ENCODE measurements at places on chromosomes 11 and 22.

GRCh38 chr11:12110201-12110713, at the start of gene MICAL2:
TSS of gene MICAL2 (plus strand) at chr11:12110590. CDS start at chr11:12162156, 51,566 bp downstream.
- peak; percentile 91 for DNase-seq

DNA sequence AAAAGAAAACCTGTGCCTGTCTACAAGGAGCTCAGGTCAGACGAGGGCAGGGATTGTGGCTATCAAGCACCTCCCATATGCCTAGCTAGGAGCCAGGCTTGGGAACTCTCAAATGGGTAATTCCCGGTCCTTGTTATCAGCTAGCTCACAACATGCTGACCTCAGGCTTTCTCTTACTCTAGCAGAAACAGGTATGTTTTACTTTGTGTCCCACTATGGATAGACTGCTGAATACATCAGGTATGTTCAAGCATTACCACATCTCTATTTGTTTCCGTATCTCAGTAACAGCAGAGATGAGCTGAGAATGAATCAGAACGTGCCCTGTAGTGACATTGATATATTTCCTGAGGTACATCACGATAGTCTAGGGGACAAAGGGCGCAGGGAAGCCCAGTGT, 29.4 kb downstream of the SHISA8 start:
- DNase-seq: no peak

DNA sequence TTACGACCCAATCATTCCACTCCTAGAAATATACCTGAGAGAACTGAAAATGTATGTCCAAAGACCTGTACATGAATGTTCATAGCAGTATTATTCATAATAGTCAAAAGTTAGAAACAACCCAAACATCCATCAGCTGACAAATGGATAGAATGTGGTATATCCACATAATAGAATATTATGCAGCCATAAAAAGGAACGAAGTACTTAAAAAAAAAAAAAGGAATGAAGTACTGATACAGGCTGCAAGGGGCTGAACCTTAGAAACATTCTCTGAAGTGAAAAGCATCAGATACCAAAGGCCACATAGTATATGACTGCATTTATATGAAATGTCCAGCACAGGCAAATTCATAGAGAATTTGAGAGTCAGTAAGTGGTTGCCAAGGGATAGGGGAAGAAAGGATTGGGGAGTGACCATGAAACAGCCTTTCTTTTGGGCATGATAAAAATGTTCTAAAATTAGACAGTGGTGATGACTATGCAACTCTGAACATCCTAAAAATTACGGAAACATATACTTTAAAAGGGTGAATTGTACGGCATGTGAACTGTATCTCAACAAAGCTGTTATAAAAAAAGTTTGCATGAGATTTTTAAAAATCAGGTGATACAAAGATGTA, 1.8 kb downstream of the TPST2 start:
- no peak for DNase-seq

DNA sequence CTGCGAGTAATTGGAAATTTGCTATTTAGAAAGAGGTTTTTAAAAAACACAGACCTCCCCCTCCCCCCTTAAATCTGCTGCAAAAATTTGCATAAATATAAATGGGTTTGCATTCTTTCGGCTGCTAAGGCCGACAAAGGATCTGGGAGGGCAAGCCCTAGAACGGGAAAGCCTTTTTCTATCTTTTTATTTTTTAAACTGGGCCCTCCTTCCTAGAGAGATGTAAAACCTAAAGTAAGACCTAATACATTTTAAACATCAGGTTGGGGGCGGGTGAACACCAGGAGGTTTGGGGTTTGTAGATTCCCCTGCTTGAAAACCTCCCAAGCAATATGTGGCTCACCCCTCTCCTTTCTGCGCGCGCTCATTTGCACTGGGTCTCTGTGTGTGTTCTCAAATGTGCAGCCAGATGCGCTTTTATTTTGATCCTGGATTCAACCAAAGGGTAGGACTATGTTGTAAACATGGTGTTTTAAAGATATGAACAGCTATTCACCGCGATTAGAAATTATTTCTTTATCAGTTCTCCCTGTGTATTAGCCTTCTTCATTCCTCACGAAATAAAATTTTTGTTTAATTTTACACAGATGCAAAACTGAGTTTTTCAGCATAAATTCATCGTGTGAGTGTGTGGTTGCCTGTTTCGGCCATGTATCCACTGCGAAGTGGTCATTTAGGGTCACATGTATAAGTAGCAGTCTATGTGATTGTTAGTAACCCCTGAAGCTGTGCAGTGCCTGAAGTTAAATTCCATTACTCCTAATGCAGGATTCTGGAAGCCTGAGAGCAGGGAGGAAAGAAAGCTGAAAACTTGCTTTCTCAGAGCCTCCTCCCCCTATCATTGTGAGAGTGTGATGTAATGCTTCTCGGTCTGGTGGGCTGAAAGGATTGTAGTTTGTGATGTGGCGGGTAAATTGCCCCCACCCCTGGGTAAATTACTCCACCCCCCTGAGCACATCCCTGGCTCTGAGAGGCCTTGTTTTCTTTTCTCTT, 988 bp downstream of the TNRC6B start:
- DNase-seq: peak; percentile 43

- no peak for DNase-seq
Measured at GRCh38 chr11:70247042-70247709, 23.3 kb upstream of the PPFIA1 start.

DNA sequence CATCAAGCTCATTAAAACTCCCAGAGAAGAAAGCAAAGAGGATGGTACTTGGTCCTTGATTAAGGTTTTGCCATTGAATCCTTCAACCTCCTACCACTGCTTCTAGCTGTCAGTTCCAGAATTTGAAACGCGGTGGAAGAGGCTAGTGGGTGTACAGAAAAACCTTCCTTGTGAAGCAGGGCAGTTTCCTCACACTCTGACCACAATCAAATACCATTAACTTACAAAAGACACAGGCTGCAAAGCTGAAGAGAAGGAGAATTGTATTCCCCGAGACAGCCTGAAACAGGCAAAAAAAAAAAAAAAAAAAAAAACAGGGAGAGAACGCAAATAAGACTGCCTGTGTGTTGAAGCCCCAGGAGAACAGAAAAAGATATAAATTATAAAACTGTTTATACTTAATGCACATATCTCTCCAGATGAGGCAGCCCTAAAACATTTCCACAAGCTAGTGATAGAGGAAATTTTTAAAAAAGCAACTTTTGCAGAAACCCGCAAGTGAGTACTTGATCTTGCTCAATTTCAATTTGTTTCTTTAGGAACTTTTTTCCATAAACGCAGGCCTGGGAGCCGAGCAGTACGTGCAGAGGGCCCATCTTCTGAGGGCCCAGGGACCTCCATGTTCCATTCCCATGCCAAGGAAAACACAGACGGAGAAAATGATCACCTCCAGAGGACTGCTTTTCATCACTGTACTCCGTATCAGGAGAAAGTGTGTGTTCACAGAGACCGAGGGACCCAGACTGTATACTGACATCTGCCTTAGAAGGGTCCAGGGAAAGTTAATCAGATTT, 218.7 kb upstream of the BLID start:
- no peak for DNase-seq

GRCh38 chr11:12838463-12839123, 164.4 kb downstream of the TEAD1 start:
- DNase-seq: no peak

DNA sequence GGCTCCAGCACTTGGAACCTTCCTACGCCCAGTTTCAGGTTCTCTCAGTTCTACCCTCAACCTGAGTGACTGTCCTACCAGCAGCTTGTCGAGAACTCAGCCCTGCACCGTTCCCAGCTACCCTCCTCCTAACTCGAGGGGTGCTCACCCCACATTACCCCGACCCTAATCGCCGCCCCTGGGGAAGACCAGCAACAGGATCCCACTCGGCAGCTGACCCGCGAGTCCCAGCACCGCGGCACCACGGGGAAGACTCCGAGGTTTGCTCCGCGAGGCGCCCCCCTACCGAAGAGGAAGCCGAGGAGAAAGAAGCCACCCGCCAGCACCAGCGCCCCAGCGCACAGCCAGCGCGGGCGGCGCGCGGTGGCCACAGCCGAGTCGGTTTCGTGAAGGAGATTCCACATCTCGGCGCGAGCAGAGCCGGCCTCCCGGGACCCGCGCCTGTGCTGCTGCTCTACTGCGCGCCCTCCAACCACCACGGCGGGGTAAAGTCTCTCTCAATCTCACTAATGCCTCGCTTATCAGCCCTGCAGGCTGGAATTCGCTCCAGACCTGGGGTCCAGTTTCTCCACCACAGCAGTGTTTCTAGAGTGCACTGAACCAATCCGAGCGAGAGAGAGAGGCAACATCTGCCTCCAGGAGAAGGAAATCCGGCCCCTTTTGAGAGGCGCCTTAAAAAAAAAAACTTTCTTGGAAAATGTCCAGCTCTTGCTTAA, at the start of gene FOLH1:
Gene FOLH1, minus strand, starts transcription at position 597 of the 716 bp plus-strand sequence. Its CDS starts 193 bp downstream, at position 404.
- peak; percentile 3 for DNase-seq

GRCh38 chr11:80388536-80388935, 947.7 kb upstream of the TENM4 start:
- DNase-seq: no peak

GRCh38 chr11:64285885-64286800, 495 bp downstream of the GPR137 start:
- peak; percentile 42 for DNase-seq

DNA sequence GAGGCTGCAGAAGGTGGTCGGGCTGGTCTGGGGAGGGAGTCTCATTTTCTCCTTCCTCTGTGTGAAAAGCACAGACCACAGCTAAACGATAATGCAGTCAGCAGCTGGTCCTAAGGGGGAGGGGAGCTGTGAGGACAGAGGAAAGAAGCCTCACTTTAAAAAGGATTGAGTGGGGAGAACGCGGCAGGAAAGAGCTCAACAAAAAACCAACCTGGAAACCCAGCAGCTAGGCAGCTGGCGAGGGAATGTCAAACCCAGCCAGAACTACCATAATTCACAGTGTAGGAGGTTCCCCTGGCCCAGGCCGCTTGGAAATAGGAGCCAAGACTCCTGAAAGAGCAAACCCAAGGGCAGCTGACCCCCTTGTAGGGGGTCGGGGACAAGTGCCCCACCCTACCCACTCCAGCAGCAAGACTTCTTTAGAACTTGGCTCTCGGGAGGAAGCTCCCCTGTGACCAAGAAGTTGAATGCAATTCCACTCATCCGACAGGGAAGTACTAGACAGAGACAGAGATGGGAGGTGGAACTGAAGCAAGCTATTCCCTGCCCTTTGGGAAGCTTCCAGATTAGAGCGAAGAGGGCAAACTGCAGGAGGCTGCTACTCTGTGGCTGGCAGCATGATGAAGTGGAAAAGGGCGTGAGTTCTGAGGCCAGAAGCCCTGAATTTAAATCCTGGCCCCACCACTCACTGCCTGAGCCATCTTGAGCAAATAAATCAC, 16.5 kb upstream of the DGKZ start:
- DNase-seq: no peak

DNA sequence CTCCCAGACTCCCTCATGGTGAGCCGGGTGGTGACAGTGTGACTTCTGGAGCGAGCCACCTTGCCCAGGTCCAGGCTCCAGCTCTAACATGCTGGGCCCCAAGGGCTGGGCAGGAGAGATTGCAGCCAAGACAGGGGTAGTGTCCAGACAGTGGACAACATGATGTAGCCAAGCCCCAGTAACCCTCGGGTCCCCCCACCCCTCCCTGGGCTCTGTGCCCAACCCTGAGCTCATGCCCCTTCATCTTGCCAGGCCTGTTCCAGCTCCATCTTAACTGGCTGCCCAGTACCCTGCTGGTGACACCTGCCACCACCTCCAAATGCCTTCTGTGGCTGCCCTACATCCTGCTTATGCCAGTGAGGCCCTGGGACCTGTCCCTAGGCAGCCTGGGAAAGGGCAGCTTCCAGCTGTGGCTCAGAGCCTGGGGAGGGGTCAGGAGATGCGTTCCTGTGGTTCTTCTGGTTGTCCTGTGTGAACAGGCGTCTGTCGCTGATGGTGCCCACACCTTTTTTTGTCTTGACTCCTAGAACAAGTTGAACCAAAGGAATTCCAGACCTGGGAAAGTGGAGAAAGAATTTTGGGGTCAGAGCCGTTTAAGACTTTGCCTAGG, 12.5 kb upstream of the SYT12 start:
- no peak for DNase-seq

DNA sequence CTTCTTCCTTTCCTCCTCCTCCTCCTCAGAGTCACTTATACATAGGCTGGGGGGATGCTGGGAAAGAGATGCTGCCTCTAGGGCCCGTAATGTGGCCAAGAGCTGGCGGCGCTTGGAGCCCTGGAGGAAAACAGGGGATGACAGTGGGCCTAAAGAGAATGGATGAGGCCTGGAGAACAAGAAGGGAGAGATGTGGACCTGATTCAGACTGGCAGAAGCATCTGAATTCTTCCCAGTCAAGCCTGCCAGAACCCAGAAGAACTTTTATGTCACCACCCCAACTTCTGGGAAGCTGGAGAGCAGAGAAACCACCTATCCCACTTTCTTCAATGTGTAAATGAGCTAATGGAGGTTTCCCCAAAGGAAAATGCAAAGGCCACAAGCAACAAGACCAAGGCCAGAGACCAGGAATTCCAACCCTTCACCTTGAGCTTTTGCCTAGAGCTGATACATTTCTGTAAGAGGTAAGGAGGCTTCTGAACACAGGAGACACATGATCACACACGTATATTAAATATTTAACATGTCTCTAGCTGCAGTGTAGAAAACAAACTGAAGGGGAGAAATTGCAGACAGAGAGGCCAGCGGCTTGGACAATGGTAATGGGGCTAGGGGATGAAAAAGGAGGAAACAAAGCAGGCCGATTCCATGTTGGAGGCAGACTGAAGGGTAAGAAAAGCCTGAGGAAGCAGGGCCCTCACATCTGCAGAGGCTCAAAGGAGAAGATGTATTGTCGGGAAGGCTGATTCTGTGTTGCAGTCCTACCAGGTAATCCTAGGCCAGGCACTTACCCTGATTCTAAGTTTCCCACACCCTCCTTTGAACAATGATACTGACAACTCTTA, 1.1 kb downstream of the RRP8 start:
- DNase-seq: no peak

- peak; percentile 83 for DNase-seq
Measured at GRCh38 chr11:47768101-47768612, 1.0 kb upstream of the FNBP4 start.

DNA sequence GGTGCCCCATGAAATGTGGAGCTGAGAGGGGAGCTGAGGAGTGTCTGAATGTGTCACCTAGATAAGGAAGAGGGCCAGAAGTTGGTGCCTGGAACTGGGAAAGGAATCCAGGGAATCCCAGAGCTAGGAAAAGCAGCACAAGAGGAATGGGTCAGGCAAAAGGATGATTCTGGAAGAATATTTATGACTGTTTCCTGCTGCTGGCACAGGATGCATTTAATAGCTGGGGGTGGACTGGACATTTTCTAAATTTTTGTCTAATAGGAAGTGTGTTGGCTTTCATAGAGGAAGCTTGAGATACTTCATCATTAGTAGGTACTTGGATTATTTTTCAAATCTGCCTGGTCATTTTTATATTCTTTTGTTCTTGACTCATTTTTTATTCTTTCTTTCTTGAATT, 17.4 kb upstream of the MRGPRX2 start:
- no peak for DNase-seq
